K562 (cell line): ENCODE measurements at places on chromosomes 5 and 9.

DNA sequence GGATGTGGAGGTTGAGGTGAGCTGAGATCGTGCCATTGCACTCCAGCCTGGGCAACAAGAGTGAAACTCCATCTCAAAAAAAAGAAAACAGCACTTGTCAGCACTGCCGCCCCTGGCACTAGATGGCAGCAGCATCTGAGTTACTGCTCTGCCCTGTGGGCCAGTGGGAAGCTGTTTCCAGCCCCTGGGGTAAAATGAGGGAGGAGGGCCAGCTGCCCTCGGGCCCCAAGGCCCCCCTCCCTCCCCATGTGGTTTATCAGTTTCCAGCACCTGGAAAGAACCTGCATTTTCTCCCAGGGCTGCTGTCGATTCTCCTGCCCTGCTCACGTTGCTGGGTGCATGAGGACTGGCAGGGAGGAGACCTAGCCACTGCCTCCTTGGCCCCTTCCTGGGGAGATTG is 13.2 kb upstream of the CEL start:
- DNase-seq = peak; percentile 63

- DNase-seq = no peak
Observed at GRCh38 chr5:56259002-56259511, 25.9 kb upstream of the ANKRD55 start.

DNA sequence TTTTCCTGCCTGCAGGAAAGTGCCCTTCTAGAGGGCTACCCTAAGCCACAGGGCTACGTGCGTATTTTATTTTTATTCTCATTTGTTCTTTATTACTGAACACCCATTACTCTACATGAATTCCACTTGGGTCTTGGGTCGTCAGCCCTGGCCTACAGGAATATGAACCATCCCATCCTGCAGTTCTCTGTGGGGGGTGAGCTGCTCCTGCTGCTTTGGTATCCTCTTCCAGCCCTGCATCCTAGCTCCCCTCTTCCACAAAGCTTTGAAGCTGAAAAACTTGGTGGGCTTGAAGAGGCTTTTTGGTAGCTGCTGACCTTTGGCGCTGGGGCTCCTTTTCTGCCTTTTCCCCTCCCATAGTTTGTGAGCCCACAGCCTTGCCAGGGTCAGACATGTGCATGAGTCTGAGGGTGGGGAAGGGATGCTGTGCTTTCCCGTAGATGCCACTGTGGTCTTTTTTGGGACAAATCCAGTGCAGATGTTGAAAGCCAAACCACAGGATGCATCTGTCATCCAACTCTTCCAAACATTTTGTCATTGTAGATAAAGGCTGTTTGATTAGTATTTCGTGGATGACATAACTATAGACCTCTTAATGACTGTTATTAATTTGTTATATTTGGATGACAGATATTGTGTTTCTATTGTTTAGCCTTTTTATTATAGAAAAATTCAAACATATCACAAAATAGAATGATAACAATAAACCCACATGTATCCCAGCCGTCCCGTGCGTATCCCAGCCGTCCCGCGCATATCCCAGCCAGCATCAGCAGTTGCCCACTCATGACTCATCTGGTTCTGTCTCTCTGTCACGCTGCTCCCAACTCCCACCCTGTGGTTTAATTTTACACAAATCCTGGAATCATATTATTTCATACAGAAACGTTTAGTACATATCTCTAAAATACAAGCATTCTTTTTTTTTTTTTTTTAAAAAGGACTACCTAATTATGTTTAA is 43.9 kb downstream of the SLC46A2 start:
- DNase-seq = no peak

GRCh38 chr5:123207852-123208251 is 118.8 kb downstream of the PRDM6 start:
- DNase-seq = no peak

DNA sequence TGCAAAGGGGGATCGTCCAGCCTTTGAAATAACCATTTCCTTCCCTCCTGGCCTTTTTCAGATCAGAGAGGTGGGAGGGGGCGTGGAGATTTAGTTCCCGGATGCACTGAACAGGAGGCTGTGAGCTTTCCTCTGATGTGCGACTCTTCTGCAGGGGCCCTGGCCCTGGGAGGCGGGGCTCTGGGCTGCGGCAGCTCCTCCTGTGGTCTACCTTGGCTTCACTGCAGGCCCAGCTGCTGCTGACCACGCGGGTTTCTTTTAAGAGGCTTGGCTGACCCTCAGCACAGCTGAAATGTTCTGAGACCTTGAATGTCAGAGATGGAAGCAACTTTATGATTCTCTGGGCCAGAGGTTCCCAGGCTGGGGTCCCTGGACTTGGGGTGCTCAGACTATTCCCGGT is 27.0 kb upstream of the COL15A1 start:
- DNase-seq = peak; percentile 88

GRCh38 chr9:78778861-78779374 is 482.0 kb downstream of the PSAT1 start:
- no peak for DNase-seq

DNA sequence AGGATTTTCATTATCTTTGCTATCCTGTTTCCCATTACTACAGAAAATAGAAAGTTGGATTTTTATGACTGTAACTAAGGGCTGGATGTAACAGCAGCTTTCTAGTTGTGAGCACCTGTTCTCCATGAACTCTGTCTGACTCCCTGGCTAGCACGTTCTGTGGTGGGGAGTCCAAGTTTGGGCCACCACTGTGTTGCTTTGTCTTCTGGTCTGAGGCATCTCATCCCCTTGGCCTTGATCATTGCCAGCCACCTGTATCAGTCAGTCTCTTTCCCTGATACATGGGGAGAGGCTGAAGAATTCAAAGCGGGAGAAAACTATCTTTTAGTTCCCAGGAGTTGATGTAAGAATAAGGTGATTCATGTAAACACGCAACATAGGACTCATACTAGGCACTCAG is 33.4 kb downstream of the WDR70 start:
- DNase-seq = no peak

GRCh38 chr5:2374703-2375102 is 376.8 kb downstream of the IRX2 start:
- DNase-seq = no peak

DNA sequence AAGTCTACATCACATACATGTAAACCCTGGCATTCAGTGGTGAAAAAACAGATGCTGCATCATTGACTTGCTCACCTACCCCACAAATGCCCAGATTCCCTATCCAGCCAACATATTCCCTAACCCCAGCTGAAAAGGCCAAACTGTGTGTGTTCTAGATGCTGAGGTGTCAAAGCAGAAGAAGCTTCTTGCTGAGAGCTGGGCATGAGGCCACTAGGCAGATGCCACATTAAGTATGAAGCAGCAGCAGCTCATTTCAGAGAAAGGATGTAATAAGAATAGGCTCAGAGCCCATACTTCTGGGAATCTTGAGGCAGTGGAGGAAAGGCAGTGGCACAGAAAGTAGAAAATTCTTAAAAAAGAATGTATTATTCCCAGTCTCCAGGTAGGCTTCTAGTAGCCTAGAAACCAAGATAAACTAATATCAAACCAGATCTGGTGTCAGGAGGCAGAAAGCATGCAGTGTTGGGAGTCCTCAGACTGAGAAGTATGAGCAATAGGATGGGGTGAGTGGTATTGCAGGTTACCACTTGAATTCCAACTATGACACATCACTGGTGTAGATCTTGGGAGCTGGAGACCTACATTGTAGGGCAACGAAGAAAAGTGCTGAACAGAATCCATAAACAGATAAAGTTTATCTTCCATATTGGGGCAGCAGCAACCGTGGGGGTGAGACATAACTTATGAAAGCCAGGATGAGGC is 71.9 kb upstream of the GRHPR start:
- DNase-seq = no peak

DNA sequence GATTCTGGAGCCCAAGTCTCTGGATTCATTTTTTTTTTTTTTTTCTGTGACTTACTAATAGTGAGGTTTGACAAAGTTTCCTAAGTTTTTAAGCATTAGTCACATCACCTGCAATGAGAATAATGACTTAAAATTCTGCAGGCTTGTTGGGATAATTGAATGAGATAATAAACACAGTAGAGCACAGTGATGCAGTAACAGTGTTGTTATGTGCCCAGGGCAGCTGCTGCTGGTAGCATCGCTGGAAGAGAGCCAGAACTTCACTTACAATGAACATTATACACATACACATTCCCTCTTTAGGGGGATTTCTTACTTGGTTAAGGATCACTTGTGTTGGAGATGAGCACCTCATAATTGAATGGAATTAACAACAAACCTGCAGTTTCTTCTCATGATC is 78.9 kb downstream of the ALDH7A1 start:
- no peak for DNase-seq

DNA sequence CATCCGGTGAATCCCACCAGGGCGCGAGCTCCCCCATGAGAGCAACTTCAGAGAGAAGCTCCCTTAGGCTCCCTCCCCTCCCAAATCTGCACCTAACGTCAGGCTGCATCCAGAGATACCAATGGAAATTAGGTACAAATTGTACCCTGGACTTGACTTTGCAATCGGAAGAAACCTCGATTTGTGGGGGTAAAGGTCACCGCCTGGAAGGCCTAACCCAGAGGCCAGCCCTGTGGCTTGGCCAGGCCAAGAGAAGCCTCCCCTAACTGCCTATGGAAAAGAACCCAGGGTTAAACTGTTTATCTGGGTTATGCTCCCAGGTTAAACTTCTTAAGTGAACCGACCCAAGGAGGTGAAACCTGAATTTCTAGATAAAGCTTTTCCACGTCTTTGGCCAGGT is 80.4 kb downstream of the GTF3C4 start:
- no peak for DNase-seq

- DNase-seq = no peak
Observed at GRCh38 chr5:64874753-64875152, 106.0 kb downstream of the CWC27 start.

DNA sequence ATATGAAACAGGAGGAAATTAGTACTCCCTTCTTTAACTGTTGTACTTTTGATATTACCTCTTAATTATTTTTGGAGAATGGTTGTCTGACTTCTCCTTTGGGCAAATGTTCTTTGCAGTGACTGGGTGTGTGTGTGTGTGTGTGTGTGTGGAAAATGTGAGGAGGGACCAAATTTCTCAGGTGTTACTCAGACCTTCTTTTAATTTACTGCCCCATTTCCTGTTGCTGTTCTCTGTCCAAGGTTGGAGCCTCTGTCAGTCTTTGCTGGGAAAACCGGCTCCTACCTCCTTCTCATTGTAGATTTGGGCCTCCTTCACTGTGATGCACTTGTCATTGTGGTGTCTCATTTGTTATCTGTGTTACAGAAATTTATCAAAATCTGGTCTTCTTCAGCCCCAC is 68.4 kb downstream of the PBX3 start:
- no peak for DNase-seq

DNA sequence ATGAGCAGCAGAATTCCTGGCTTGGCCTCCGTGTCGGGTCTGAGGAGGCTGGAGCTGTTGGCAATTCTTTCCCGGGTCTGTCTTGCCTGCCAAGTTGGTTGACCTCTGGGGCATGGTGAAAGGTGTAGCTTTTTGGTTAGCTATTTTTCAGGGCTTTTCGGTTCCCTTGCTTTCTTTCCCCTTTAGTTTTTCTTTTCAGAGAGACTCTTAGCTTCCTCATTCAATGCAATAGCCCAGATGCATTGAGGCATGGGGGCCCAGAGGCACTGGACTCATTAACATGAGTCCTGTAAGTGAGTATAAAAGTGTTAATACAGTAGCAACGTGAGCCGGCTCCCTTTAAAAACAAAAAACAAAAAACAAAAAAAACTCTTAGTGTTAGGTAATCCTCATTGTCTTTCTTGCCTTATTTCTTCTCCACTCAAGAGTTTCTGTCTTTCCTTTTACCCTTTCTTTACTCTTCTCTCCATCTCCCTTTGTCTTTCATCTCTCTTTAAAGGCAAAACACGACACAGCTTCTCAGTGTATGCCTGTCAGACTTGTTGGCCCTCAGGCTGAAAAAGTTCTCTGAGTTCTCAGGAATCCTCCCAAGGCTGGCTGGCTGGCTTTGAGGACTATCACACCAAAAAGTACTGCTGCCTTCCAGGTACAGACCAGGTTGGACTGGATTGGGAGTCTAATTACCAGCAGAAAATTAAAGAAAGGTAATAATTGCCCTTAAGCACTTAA is 289.9 kb upstream of the TUT7 start:
- DNase-seq = no peak

- no peak for DNase-seq
Observed at GRCh38 chr9:112355427-112355897, 22.0 kb upstream of the PTBP3 start.

- peak; percentile 57 for DNase-seq
Observed at GRCh38 chr9:36903541-36904435, 130.3 kb downstream of the PAX5 start.

DNA sequence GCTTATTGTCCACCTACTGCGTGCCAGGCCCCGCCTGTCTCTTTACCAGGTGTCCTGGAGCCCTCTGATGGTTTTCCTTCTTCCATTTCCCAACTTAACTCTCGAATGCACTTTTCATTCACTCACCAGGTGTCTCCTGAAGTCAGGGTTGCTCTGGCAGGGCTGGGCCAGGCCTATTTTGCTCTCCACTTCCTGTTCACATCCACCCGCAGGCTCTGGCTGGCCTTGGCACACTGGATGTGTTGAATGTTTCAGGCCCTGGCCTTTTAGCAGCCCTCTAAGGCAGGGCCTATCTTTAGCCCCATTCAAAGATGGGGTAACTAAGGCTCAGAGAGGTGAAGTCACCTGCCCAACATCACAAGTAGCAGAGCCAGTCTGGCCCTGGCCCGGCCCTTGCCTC is 16.4 kb downstream of the LRRC8A start:
- no peak for DNase-seq
